ENCODE measurements at places on chromosomes 6 and 20.

- DNase-seq: no peak
Observed at GRCh38 chr20:47735412-47736400, 49.6 kb downstream of the SULF2 start.

- no peak for DNase-seq
Observed at GRCh38 chr6:154848580-154848979, 115.4 kb downstream of the SCAF8 start.

GRCh38 chr20:7940341-7940740, at the start of gene HAO1:
Gene HAO1 (minus strand): TSS chr20:7940458. CDS start chr20:7940422, 36 bp downstream.
- no peak for DNase-seq

DNA sequence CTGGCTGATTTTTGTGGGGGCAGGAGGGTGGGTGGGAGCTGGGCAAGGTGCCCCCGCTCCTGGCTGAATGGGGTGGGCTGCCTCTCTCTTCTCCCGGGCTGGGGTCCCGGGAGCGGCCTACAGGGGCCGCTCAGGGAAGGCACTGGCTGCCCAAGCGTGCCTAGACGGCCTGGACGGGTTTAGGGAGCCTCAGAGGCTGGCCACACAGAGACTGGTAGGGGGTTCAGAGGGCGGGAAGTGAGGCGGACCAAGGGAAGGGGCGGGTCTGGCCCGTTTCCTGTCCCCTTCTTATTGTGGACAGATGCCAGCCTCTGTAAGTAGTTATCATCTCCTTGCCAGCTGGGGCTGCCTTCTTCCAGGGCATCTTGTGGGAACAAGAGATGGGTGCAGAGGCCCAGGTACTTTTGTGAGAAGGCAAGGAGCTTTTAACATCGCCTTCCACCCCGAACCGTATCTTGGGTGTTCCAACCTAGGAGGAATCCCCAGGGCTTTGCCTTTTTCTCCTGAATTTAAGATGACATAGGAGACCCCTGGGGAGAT, 437 bp downstream of the CD40 start:
- no peak for DNase-seq

- no peak for DNase-seq
Observed at GRCh38 chr20:36305602-36306551, at the start of gene DLGAP4. Gene DLGAP4 (plus strand): TSS chr20:36306339. CDS start chr20:36431718, 125,379 bp downstream.

DNA sequence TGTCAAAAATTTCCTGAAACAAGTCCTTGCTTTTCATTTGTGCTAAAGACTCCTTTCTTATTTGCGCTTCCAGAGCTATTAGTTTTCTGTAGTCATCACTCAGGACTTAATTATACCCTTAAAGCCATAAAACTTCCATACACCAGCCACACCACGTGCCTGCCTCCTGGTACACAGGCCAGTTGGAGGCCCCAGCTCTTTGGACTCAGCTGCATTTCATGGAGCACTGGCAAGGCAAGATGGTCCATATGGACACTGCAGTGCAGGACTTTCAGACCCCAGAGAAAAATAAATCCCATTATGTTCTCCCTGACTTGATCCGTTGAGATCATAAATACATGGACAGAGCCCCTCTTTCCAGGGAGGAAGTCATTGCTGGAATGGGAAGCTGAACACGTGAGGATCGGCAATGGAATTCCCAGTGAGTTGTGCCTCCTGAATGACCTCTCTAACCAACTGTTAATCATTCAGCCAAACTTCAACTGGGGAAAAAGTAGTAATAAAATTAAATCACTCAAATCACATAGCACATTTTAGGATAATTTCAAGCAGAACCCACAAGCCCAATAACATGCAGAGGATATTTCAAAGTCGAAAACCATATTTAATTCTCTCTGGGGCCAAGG, 173.1 kb downstream of the HACE1 start:
- DNase-seq: no peak

- no peak for DNase-seq
Observed at GRCh38 chr6:163147994-163148393, 266.5 kb upstream of the QKI start.

DNA sequence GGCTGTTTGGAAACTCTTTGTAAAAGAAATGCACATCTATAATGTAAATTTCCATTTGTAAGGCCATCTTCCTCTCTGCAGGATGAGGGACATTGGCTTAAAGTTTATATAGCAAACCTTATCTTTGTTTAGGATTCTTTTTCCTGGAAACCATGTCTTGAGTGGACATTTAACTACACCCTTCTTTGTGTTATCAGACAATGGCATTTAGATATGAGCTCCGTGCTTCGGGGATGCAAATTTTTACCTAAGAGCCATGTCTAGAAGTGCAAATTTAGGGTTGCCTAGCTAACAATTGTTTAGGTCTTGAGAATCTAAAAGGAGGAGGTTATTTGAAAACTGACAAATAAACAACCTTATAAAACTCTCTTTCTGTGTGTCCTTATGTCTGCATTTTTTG, 623.8 kb downstream of the MMUT start:
- no peak for DNase-seq

GRCh38 chr6:140538926-140539325, 1164.5 kb upstream of the CITED2 start:
- no peak for DNase-seq

DNA sequence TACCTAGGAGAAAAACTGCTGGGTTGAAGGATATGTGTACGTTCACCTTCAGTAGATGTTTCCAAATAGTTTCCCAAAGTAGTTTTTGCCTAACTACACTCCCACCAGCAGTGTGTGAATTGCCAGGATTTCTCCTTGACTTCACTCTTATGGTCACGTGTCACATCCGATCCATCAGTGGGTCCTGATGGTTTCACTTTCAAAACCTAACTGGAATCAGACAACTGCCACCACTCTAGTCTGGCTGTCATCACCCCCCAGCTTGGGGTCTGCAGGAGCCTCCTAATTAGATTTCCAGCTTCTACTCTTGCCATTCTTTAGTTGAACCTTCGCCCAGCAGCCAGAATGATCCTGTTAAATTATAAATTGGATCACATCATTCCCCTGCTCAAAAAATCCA, 8.5 kb upstream of the SLC12A5 start:
- DNase-seq: no peak

DNA sequence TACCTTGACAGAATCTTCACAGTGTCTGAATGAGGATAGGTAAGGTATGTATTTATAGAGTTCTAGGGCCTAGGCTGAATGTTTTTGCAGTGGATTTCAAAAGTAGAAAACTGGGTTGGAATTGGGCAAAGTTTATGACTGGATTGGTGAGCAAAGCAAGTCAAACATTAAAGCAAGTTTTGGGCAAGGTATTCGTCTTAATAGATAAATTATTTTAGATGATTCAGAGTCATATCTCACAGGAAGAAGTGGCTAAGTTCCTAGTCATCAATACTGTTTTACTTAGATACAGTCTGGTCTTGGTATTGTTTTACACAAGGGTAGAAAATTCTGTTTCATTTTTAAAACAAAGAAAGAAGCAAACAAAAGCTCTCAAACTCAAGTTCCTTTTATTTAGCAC, 284.1 kb upstream of the EPHA7 start:
- no peak for DNase-seq

DNA sequence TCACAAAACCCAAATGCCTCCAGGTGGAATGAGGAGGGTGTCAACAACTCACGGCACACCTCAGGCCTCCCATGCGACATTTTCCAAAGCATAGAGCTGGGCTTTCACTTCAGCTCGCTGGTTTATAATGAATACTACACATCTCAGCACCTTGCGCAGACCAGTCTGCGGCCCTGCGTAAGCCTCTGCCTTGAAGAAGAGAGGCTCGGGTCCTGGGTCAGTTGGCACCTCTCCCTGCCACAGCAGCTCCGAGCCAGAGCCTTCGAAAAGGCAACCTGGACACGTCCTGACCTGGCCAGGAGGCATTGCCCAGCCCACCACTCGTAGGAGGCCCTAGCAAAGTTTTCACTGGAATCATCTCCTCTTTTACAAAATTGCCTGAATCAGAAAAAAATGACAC, 183.0 kb upstream of the AFDN start:
- no peak for DNase-seq

- DNase-seq: no peak
Observed at GRCh38 chr6:64777941-64778785, 928.9 kb downstream of the EYS start.

GRCh38 chr6:47789553-47789952, 7.7 kb downstream of the OPN5 start:
- no peak for DNase-seq

GRCh38 chr6:80440496-80441115, 334.1 kb downstream of the BCKDHB start:
- no peak for DNase-seq

DNA sequence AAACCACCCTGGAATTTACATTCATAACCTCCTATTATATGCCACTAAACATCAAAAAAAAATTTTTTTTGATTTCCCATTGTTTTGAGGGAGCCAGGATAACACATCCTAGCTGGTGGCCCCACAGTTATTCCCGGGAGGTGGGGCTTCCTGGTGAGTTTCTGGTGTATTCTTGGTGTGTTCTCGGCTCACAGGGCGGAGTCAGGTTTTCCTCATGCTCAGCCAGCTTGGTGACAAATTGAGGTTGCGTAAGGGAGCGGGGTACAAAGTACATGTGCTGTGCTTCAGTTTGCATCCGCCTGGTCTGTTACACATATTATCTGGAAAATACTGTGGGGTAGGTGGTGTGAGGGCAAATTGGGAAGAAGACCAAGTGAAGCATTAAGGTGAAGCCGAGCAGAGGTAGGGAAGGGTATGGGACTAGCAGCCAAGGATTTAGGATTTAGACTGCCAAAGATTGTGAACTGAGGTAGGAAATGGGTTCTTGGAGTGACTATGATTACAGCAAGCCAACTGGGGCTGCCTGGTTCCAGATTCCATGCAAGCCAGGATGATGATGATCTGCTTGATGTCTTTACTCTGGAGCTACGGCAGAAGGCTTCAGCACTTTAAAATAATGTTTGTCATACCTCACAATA, 46.2 kb upstream of the EEF1A1 start:
- DNase-seq: no peak

DNA sequence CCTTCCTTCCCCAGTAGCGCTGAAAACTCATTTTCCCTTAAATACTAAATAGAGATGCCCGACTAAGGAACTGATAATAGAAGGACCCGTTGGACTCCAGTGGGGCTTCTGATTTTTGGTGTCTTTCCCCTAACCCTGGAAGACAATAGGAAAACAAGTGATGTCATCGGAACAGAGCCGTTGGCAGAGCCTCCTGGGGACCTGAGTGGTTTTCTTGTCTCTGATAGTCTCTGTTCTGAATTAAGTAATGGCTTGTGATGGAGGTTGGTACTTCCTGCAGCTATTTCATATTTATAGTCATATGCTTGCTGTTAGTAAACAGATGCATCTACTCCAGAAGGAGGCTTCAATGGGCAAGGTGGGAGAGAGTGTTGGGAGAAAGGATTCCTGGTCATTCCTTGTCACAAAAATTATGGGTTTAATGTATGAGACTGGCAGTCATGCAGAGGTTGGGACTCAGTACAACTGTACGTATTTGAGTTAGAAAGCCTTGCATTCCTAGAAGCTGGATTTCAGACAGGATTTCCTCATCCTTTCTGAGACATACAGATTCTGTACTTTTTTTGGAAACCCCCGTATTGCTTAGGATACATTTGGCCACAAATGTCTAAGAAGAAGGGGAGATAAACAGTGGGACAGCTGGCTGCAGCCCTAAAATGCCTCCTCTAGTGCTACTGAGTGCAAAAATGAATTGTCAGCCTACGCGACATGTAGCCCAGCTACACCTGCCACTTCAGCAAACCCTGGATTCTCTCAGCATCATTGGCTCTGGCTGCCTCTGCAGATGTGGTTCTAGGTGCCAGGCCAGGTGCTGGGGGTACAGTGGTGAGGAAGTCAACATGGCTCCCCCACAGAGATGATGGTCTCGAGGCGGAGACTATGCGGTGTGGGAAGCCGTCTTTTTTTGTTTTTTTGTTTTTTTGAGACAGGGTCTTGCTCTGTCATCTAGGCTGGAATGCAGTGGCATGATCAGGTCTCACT, 38.1 kb downstream of the CDS2 start:
- DNase-seq: no peak

GRCh38 chr6:107932580-107932979, 25.4 kb downstream of the SEC63 start:
- no peak for DNase-seq

GRCh38 chr20:31811796-31812728, 7.1 kb upstream of the MYLK2 start:
- DNase-seq: no peak

GRCh38 chr20:19486446-19486845, 271.6 kb upstream of the RIN2 start:
- no peak for DNase-seq

DNA sequence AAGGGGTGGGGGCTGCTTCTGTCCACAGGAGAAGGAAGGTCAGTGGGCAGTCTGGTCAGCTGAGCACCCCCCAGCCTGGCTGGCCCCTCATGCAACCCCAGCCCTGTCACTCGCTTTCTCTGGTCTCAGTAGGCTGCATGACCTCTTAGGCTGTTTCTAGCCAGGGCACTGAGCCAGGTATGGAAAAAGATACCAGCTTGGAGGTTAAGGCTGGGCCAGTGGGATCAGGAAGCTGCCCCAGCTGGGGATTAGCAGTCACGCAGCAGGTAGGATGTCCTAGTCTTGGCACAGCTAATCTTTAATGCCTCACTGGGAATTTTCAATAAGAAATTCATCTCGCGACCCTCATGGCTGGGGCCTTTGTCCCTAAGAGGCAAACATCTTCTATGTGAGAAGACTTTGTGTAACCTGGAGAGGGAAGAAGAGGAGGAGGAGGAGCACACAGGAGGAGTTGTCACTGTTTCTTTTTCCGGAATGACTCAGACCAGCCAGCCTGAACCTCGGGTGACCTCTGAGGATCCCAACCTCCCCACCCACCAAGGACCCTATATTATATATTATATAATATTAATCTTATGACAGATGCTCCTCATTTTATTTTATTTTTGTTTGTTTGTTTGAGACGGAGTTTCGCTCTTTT, 2.4 kb upstream of the BPIFA2 start:
- DNase-seq: no peak

DNA sequence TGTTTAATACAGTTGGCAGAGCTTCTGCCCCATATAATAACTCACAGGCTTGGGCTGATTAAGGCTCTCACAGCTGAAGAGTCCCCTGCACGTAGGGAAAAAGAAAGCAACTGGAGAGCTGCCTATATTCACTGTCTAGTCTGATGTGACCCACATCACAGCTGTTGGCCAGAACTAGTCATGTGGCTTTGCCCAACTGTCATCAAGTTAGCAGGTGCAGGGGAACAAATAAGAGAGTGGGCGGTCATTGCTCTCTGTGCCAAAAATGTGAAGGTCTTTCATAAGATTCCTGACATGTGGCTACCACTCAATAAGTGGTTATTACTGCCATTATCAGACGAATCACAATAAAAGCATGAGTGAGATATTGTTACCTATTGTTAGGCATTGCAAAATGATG, 665.2 kb downstream of the DOK5 start:
- DNase-seq: no peak

Measured in stimulated activated CD8-positive, alpha-beta memory T cell treated with anti-CD3 and anti-CD28 coated beads, Interleukin-4, amount 100 ng/mL, for 1 hour (primary cell).